Type B pancreatic cell (in vitro differentiated cells): ENCODE measurements at places on chromosomes 6 and 20.

DNA sequence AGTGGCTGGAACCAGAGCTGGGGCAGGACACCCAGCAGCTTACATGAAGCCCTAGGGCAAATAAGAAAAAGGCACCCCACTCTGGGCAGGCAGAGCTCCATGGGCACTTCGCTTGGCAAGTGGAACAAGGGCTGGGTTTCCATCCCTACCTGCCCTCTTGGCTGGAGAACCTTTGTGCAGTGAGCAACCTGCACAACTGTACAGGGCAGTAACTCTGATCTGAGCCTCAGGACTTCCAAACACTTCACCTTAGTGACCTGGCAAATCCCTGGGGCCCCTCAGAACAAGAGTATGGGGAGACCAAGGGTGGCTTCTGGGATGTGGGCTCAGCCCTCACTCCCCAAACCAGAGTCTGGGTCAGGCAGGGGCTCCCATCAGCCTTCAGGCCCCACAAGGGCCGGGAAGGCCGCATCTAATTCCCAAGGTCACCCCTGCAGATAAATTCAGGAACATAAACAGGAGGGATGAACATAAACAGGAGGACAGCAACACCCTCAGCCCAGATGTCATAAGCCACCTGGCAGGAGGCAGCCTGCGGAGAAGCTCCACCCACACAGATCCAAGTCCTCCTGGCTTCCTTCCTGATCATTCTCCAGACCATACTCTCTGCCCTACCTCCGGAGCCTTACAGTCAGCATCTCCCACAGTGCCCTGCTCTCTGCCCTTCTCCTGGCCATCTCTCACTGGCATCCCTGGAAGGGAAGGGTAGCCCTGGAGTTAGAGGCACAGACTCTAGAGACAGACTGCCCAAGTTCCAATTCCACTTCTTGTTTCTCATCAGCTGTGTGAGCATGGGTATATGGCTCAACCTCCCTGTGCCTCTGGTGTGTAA is 37.5 kb downstream of the HNF4A start:
- peaks cover 32% of the 10 kb centered on the region for H3K27me3 ChIP-seq
- no peaks in the 10 kb centered on the region for H3K36me3 ChIP-seq
- no peak overlapping the region for H3K4me3 ChIP-seq
- no peak for DNase-seq
- H3K4me1 ChIP-seq, result peaks cover 4% of the 10 kb centered on the region

- peaks cover 17% of the 10 kb centered on the region for H3K27me3 ChIP-seq
- H3K27ac ChIP-seq, result no peak overlapping the region
- H3K4me1 ChIP-seq, result peaks cover 5% of the 10 kb centered on the region
- no peak overlapping the region for H3K4me3 ChIP-seq
Observed at GRCh38 chr6:82408952-82409431, 45.4 kb downstream of the TPBG start.

- no peak overlapping the region for H3K27ac ChIP-seq
- H3K4me1 ChIP-seq, result peaks cover 12% of the 10 kb centered on the region
- H3K27me3 ChIP-seq, result peaks cover under 1% of the 10 kb centered on the region
- no peak for DNase-seq
- H3K4me3 ChIP-seq, result no peak overlapping the region
Observed at GRCh38 chr20:10682939-10683338, 9.1 kb upstream of the JAG1 start.

DNA sequence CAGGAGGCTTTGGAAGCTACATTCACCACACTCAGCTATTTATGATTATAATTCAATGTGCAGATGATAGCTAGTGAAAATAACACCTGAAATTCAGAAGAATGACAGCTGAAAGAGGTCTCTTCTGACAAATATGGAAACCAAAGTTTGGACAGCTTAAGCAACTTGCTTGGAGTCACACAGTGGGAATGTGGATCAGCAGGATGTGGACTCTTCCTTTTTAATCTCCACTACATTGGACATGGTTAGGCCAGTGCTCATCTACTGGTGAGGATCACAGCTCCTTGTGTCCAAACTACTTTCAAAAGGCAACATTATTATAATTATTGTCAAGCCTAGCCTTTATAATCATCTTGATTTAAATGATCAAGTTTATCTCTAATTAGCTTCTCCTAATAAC is 10.4 kb downstream of the TRAPPC3L start:
- no peaks in the 10 kb centered on the region for H3K36me3 ChIP-seq
- no peak overlapping the region for H3K4me3 ChIP-seq
- no peak overlapping the region for H3K27ac ChIP-seq
- H3K27me3 ChIP-seq, result peaks cover 16% of the 10 kb centered on the region

DNA sequence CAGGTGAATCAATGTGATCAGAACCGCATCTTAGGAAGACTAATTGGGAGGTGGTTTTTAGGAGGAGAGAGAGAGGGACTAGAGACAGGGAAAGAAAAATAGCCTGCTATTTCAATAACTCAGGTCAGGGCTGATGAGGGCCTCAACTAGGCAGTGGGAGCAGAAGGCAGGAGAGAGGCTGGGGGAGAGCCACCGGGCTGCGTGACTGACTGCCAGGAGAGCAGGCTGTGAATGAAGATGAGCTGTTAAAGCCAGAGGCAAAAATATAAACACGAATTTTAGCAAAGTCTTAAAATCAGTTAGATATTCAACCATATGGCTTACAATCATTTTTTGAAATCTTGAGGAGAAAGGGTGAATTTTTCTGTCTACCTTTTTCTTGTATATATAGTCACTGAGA is 149.6 kb downstream of the IPCEF1 start:
- no peak overlapping the region for H3K4me3 ChIP-seq
- no peaks in the 10 kb centered on the region for H3K4me1 ChIP-seq
- no peaks in the 10 kb centered on the region for H3K27me3 ChIP-seq
- H3K36me3 ChIP-seq, result no peaks in the 10 kb centered on the region

GRCh38 chr6:145548933-145549648 is 186.2 kb downstream of the EPM2A start:
- no peak overlapping the region for H3K27ac ChIP-seq
- no peak overlapping the region for H3K4me3 ChIP-seq
- peaks cover 4% of the 10 kb centered on the region for H3K27me3 ChIP-seq
- no peak for DNase-seq

- H3K4me1 ChIP-seq, result peaks cover 11% of the 10 kb centered on the region
- no peak overlapping the region for H3K4me3 ChIP-seq
- DNase-seq, result no peak
- H3K27ac ChIP-seq, result no peak overlapping the region
- H3K36me3 ChIP-seq, result no peaks in the 10 kb centered on the region
Observed at GRCh38 chr6:170555305-170555704, 1.1 kb downstream of the TBP start.

DNA sequence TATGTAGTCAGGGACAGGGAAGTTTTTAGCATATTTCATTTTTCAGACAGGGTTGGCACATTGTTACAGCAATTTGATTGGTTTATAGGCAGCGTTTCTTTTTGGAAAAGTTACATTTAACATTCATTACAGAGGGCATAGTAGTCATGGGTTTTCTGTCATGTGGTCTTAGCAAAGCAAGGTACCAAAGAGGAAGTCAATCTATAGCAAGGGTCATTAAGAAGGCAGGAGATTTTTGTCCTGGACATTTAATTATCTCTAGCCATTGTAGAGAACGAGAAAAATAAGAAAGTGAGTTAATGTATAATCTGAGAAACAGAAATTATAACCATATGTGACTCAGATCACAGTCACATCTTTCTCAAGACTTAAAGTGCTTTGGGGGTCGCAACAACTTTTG is 47.4 kb downstream of the TPD52L1 start:
- peaks cover 8% of the 10 kb centered on the region for H3K36me3 ChIP-seq
- H3K4me3 ChIP-seq, result peak overlapping the region; percentile 3
- no peak overlapping the region for H3K27ac ChIP-seq
- peaks cover 56% of the 10 kb centered on the region for H3K4me1 ChIP-seq
- H3K27me3 ChIP-seq, result no peaks in the 10 kb centered on the region
- no peak for DNase-seq
